Renal pelvis (tissue), 12 donors: ENCODE measurements at places on chromosomes 16 and 17. TPM values are rescaled to one million over a fixed set of nuclear protein-coding genes. Genes with fewer than 3 reads are reported as not detected.

TBC1D3K gene
- not detected for polyA plus RNA-seq

CNTD1 gene
- 3.3 TPM for polyA plus RNA-seq

MBTD1 gene
- polyA plus RNA-seq = 57.8 TPM

HOXB13 gene
- polyA plus RNA-seq = not detected

CDH5 gene
- 62.7 TPM for polyA plus RNA-seq

COX6A2 gene
- polyA plus RNA-seq = 1.4 TPM

GRAP gene
- 6.5 TPM for polyA plus RNA-seq

ICAM2 gene
- polyA plus RNA-seq = 28.8 TPM

GPR179 gene
- 0.10 TPM for polyA plus RNA-seq

CRYM gene
- polyA plus RNA-seq = 10.8 TPM

MT3 gene
- 1.9 TPM for polyA plus RNA-seq

INCA1 gene
- 6.9 TPM for polyA plus RNA-seq

TMC8 gene
- polyA plus RNA-seq = 2.5 TPM

SLC16A6 gene
- polyA plus RNA-seq = 0.68 TPM

MRM1 gene
- polyA plus RNA-seq = 5.0 TPM

GALR2 gene
- 0.87 TPM for polyA plus RNA-seq

MT1G gene
- 30.1 TPM for polyA plus RNA-seq

ASGR2 gene
- 1.3 TPM for polyA plus RNA-seq

EVPLL gene
- 0.67 TPM for polyA plus RNA-seq

MYH11 gene
- polyA plus RNA-seq = 9.2 TPM

RHBDL3 gene
- 1.8 TPM for polyA plus RNA-seq

EPOP gene
- polyA plus RNA-seq = 1.6 TPM

ROGDI gene
- polyA plus RNA-seq = 22.7 TPM

HLF gene
- 7.2 TPM for polyA plus RNA-seq

PPM1E gene
- 4.2 TPM for polyA plus RNA-seq

EVI2B gene
- polyA plus RNA-seq = 1.2 TPM

TRPV2 gene
- polyA plus RNA-seq = 2.2 TPM

SCGB1C2 gene
- polyA plus RNA-seq = not detected

MYH13 gene
- 0.20 TPM for polyA plus RNA-seq

ZSCAN10 gene
- 0.10 TPM for polyA plus RNA-seq

OR2C1 gene
- polyA plus RNA-seq = 1.1 TPM

KRTAP2-1 gene
- polyA plus RNA-seq = not detected

DNAJC7 gene
- polyA plus RNA-seq = 165 TPM

HSD3B7 gene
- 8.1 TPM for polyA plus RNA-seq

BCO1 gene
- polyA plus RNA-seq = 2.0 TPM

HSPB9 gene
- polyA plus RNA-seq = 0.30 TPM

CASKIN1 gene
- polyA plus RNA-seq = 1.8 TPM

CDRT4 gene
- polyA plus RNA-seq = 15.2 TPM

KRTAP3-2 gene
- not detected for polyA plus RNA-seq

VPS35L gene
- 59.3 TPM for polyA plus RNA-seq

SENP3 gene
- polyA plus RNA-seq = 77.8 TPM

CCDC154 gene
- polyA plus RNA-seq = 4.4 TPM

MRC2 gene
- 57.8 TPM for polyA plus RNA-seq

TMEM11 gene
- 20.7 TPM for polyA plus RNA-seq

CACNA1G gene
- polyA plus RNA-seq = 8.1 TPM

ABCC12 gene
- polyA plus RNA-seq = 0.04 TPM

DERL2 gene
- 83.0 TPM for polyA plus RNA-seq

CLEC19A gene
- not detected for polyA plus RNA-seq

CA5A gene
- polyA plus RNA-seq = 0.17 TPM

PPY gene
- polyA plus RNA-seq = 0.19 TPM
